Aorta (tissue), 5 donors: ENCODE measurements at places on chromosomes 4 and X. TPM values are rescaled to one million over a fixed set of nuclear protein-coding genes. Genes with fewer than 3 reads are reported as not detected.

Gene GAGE1
- not detected for total RNA-seq

DNA sequence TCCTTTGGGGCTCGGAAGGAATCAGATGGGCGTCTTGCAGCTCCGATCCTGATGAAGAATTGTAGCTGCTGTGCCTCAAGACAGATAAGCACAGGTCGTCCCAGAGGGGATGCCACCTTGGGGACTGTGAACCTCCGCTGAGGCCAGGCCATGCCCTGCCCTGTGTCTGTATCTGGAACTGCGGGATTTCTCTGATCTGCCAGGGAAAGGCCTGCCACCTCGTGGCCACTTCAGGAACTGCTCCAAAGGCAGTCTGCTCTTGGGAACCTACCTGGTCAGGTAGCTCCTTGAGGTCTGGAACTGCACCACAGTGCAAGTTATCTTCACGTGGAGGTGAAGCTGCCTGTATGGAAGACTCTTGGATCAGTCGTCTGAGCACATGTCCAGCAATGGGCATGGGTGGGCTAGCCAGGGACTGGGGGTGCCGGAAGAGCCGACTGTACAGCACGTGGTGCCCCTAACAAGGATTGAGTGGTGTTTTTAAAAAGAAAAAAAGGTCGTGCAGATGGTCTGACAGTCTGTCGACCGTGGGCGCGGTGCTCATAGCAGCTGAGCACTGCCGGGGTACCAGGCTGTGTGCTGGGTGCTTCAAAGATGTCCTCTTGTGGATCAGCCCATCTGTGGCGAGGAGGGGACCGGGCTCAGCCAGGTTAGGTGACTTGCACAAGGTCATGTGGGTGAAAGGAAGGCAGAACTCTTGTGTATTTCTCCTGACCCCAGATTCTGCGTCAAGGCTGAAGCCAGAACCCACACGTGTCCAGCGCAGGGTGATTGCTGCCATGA is 3.1 kb upstream of the GRPEL1 start:
- peaks cover 6% of the 10 kb centered on the region for H3K4me1 ChIP-seq
- H3K27me3 ChIP-seq = no peaks in the 10 kb centered on the region
- peak; percentile 93 for DNase-seq

Gene VCX2
- not detected for total RNA-seq

DNA sequence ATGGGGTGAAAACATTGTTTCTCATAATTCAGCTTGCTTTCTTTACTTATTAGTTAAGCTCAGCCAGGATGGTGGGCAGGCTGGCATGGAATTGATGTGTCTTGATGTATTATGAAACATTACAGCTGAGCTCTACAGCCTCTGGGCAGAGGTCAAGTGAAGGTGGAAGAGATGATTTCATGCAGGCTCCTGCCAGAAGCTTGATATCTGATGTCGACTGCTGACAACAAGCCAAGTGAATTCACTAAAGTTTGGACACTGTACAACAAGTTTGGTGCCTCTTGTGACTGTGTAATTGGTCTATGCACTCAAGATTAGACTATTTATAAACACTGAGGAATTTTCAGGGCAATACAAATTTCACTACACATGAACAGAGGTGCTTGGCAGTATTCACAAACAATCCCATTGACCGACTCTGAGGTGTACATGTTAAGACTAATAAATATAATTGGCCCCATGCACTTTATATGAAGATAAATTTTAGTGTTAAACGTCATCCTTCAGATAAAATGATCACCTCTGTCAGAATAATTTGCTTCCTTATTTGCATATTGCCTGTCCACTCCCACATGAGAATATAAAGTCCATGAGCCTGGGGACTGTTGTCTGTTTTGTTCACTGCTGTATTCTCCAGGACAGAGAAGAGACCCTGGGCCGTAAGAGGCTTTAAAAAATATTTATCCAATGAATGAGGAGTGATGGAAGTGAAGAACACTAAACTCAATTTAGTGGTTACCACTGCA is 612.2 kb downstream of the IQCM start:
- H3K4me3 ChIP-seq = no peak overlapping the region
- no peaks in the 10 kb centered on the region for H3K27me3 ChIP-seq
- no peak for DNase-seq
- H3K27ac ChIP-seq = no peak overlapping the region
- no peaks in the 10 kb centered on the region for H3K36me3 ChIP-seq

DNA sequence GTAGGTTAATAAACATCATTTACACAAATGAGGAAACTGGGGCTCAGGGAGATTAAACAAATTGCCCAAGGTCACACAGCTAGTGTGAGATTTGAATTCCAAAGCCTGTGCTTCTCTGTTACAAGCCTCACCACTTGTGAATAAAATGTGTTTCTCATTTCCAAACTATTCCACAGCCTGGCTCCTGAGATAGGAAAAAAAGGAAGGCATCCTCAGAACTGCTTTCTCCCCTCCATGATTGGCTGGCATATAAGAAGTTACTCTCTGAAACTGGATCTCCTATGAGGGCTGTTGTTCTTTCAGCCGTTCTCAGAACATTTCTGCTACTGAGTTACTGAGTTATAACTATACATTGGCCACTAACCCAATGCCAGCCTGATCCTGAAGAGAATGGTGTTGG is 237.9 kb downstream of the MAML3 start:
- H3K27me3 ChIP-seq = no peaks in the 10 kb centered on the region
- DNase-seq = no peak
- H3K36me3 ChIP-seq = no peaks in the 10 kb centered on the region
- no peak overlapping the region for H3K4me3 ChIP-seq

- no peak overlapping the region for H3K4me3 ChIP-seq
- no peak for DNase-seq
- no peak overlapping the region for H3K27ac ChIP-seq
- H3K36me3 ChIP-seq = no peaks in the 10 kb centered on the region
- H3K27me3 ChIP-seq = no peaks in the 10 kb centered on the region
- no peaks in the 10 kb centered on the region for H3K4me1 ChIP-seq
Observed at GRCh38 chr4:75869100-75869499, 33.2 kb downstream of the PPEF2 start.

Gene XK
- total RNA-seq = 0.93 TPM
